ENCODE measurements at places on chromosomes 11 and 22.
A peak's percentile ranks its signal among the peaks of the same experiment; 100 is the strongest.

GRCh38 chr11:64266339-64266738 lies 15.0 kb downstream of the PLCB3 start:
- DNase-seq, result no peak

GRCh38 chr11:108170184-108170583 lies 48.8 kb downstream of the ACAT1 start:
- DNase-seq, result peak; percentile 44

GRCh38 chr11:68120273-68121066 lies 718 bp downstream of the CHKA start:
- DNase-seq, result peak; percentile 27

- no peak for DNase-seq
These were observed 51.6 kb downstream of the SHANK2 start for GRCh38 chr11:71200761-71201160.

DNA sequence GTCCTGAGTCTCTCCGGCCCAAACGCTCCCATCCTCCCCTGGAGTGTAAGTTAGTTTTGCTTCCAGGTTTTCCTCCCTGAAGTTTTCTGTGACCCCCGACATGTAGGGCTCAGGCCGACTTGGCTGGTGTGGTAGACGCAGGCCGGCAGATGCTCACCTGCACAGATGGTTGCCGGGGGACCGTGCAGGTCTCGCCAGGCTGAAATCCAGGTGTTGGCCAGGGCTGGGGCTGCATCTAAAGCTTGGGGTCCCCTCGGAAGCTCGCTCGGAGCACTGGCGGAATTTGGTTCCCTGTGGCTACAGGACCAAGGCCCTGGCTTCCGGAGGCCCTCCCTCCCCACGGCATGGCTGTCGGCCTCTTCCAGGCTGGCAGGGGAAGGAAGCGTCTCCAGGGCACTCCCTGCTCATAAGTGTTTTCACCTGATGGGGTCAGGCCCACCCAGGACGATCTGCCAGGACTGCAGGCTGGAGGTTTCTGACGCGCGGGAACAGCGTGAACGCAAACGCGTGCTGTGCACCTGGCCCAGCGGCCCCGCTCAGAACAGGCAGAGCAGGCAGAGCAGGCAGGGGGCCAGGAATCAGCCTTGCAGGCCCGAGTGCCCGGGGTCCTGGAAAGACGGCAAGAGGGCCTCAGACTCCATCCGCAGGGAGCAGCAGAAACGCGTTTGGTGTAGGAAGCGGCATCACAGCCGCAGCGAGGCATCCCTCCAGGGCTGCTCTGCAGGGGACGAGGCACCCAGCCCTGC lies 258.2 kb downstream of the BRD1 start:
- no peak for DNase-seq

- DNase-seq, result no peak
These were observed 83.5 kb downstream of the C22orf31 start for GRCh38 chr22:28978158-28978557.

DNA sequence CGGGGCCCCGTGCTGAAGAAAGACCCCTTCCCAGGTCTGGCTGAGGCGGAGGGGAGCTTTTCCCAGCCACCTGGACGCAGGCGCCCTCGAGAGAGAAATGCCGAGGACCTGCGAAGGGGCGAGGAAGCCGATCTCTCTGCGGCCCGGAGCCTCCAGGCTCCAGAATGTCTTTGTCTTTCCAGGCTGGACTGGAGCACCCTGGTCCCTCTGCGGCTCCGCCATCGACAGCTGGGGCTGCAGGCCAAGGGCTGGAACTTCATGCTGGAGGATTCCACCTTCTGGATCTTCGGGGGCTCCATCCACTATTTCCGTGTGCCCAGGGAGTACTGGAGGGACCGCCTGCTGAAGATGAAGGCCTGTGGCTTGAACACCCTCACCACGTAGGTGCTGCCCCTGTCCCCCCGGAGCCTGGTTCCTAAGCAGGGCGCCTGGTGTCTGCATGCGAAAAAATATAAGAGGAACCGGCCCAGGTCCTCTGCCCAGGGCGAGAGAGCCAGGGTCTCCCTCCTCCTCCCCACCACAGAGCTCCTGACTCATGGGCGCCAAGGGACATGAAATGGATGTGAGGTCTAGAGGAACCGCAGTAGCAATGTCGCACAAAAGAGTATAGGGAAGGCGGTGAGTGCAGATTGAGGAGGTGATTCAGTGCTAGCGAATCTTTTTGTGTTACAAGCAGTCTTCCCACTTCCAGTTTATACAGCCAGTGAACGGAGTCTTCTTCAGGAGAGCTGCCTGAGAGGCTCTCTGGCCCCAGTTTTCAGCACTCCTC lies 11.0 kb downstream of the GLB1L2 start:
- no peak for DNase-seq

- DNase-seq, result no peak
These were observed 124.5 kb upstream of the SYT13 start for GRCh38 chr11:45410391-45411227.

- DNase-seq, result no peak
These were observed 409.5 kb upstream of the SYN3 start for GRCh38 chr22:33467620-33468095.

- no peak for DNase-seq
These were observed 7.2 kb downstream of the SHISA8 start for GRCh38 chr22:41907436-41908401.

DNA sequence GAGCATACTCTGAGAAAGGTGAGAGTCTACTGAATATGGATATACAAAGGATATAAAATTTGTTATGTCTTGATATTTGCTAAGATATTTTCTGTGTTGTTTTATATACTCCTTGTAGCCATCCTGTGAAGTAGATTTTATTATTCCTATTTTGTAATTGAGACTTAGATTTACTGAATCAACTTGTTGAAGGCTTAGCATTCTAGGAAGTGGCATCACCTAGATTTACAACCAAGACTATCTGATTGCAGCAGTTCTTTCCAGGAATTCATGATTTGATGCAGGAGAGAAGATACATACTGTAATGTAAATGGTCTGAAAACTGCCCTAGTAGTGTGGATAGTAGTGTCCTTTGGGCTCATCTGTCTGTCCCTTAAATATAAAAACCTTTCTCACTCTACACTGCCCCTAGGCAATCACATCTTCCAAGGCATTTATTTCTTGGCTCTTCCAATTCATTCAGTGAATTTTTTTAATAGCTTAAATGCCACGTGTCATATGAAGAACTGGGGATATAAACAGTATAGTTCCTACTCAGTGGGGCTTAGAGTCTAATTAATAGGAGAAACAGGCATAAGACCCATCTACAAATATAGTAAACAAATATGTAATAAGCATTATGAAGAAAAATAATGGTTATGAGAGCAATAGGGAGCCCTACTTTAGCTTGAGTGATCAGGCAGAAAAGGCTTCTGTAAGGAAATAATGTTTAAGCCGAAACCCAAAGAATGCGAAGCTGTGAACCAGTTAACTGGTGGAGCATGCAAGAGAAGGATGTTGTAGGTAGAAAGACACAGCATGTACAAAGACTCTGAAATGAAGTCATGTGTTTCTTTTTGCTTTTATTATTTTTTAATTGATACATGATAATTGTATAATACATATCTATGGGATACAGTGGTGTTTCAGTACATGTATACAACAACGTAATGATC lies 13.6 kb downstream of the IPO7 start:
- no peak for DNase-seq

GRCh38 chr11:12184699-12185098 lies 74.3 kb downstream of the MICAL2 start:
- no peak for DNase-seq

DNA sequence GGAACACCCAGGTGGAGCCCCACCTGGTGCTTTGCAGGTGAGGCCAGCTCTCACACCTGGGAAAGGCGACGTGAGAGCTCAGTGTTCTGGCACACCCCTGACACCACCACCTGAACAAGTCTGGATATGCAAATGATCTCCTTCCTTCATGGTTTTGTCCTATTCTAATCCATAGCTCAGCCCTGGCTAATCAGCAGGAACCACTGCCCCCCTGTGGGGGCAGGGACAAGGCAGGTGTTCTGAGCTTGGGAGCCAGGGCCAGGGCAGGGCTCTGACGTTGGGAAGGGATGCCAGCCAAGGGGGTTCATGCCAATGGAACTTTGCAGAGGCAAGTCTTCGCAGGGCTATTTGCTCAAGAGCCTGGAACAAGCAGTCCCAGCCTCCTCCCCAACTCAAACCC lies 144.2 kb downstream of the TRIM29 start:
- DNase-seq, result no peak

DNA sequence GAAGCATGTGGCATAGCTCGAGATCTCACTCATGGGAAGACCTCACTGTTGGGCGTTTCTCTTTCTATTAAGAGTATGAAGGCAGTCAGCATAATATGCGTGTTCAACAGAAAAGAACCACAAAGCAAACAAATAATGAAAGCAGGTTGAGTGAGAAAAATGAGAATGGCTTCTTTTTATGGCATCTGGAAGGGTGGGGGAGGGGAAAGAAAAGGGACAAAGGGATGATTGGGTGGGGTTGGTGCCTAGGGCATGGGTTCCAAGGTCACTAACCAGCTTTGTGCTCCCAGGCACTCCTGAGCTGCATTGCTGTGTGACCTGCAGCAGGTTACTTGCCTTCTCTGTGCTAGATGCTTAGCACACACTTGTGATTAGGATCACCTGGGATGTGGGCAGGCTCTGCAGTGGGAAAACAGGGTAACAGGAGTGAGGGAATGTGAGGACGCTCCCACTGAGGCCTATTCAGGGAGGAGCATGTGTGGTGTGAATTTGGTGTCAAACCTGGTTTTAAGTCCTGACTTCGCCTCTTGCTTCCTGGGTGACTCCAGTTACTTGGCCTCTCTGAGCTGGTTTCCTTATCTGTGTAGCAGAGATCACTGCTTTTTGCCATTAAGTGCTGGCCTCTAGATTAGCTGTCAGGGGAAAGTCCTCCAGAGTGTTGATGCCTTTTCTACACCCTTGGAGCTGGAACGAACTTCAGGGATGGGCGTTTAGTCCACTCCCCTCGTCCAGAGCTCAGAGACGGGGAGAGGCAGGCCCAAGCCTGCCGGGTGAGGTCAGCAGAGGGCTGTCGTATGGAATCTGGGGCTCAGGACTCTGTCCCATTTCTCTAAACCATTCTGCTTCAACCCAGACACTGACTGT lies 74.8 kb downstream of the KIAA1671 start:
- no peak for DNase-seq

DNA sequence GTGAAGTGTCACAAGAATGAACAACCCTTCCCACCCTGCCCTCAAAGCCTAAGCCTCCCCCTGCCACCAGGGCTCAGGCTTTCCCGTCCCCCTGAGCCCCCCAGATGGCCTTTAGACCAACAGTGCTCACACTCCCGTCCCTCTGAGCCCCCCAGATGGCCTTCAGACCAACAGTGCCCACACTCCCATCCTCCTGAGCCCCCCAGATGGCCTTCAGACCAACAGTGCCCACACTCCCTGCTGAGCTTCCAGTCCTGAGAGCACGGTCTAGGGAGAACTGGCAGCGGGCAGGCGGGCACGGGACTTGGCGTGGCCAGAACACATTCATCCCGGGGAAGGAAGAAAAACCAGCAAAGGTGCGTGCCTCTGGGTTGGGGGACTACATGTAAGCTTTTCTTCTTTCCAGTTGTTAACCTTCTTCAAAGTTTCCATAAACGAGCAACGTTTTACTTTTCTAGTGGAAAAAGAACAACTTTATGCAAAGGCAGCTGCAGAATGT lies 2.5 kb downstream of the MRGPRG start:
- no peak for DNase-seq

DNA sequence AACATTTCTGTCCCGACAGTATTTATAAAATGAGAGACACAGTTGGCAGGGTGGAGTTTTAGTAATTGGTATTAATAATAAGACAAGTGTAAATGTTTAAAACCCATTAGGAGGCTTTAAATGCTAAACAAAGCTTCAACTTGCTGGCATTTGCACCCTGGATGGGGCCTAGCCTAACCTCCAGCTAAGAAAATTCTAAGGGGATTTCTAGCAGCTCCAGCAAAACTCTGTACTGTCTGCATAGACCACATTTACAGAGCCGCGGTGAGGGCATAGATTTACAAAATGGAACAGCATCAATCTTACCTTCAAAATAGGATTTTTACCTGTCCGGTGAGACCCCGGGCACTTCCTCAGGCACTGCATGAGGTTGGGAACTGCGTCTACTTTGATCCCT lies 113.9 kb upstream of the ANO1 start:
- no peak for DNase-seq

DNA sequence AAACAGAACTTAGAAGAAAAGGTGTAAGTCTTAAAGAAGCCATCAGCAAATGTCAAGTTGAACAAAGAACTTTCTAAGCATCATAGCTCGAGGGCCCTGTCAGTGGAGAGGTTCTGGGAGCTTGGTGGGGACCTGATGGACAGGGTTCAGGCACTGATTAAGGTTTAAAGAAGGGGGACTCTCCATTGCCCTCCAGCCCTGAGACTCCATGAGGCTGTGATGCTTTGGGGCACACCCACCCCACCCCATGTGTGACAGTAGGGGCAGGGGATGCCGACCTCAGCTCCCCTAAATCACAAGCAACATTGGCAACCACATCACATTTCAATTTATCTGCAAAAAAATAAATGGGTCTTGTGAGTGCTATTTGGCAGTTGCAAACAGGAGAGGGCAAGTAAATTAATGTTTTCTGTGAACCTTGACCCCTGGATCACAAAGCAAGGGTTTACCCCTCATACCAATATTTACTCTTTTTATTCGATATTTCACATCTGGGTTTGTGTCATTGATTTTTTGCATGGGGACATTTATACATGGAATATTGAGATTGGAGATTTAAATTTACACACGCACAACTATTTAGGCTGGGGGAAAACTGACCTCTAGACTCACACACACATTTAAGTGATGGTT lies 37.1 kb upstream of the ANO1 start:
- DNase-seq, result no peak

- no peak for DNase-seq
These were observed 1.0 kb downstream of the POU2AF3 start for GRCh38 chr11:111299101-111300026.

GRCh38 chr11:115722711-115723110 lies 218.5 kb upstream of the CADM1 start:
- no peak for DNase-seq

DNA sequence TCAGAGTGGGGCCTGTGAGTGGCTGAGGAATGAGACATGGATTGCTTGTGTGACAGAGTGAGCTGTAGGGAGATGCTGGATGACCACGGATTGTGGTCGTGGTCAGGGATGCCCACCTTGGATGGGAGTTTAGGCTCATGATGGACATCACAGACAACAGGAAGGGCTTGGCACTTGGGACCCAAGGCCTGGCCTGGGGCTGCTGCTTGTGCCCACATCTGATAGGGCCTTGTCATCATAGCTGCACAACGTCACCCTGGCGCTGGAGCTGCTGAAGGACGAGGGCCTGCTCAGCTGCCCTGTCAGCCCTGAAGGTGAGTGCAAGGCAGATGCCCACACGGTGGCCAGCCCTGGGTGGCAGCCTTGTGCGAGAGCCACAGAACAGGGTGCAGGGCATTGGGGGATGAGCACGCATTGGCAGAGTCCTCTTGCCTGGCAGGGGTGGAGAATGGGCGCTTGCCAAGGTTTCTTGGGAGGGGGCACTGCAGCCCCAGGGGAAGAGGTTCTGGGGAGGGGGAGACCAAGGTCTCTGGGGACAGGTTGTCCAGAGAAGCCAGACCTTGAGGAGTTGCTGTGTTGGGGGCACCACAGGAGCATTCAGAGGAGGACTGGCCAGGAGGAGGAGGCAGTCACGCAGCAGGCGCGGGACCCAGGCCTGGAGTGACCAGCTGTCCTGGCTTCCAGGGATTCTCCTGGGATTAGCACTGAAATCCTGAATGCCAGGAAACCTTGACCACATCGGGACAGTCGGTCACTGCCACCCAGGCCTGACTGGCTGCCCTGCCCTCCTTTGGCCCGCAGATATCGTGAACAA lies 25.0 kb downstream of the PARVG start:
- no peak for DNase-seq

- DNase-seq, result no peak
These were observed 40.5 kb upstream of the OR9Q1 start for GRCh38 chr11:57983191-57983590.

Measured in activated CD4-positive, alpha-beta T cell treated with anti-CD3 and anti-CD28 coated beads, Interleukin-2, Interleukin-4, amounts not matched to agents 100 ng/mL and 50 ng/mL, durations not matched to agents 16 hours and 8 hours (primary cell).